Suppressor macrophage treated with lipopolysaccharide for 4 hours (primary cell): ENCODE measurements at places on chromosomes 6 and 20.

GRCh38 chr6:11714798-11715285, 63.8 kb downstream of the ADTRP start:
- DNase-seq: no peak

GRCh38 chr6:119137194-119138072, 59.0 kb upstream of the FAM184A start:
- peak; percentile 59 for DNase-seq

DNA sequence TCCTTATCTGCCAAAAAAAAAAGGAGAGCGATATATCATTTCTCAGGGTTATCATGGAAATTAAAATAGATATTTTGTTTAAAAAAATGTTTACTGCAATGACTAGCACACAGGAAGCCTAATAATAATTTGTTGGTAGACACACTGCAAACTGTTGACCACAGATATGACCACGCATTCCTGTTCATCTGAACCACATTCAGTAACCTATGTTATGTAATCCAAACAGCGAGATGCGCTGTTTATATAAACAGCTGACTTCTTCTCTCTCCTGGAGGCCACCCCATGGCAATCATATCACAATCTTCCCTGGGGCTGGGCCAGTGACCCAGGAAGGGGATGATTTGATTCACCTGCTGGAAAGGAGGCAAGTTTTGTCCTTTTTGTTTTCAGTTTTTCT, 129.3 kb upstream of the UST start:
- DNase-seq: no peak

DNA sequence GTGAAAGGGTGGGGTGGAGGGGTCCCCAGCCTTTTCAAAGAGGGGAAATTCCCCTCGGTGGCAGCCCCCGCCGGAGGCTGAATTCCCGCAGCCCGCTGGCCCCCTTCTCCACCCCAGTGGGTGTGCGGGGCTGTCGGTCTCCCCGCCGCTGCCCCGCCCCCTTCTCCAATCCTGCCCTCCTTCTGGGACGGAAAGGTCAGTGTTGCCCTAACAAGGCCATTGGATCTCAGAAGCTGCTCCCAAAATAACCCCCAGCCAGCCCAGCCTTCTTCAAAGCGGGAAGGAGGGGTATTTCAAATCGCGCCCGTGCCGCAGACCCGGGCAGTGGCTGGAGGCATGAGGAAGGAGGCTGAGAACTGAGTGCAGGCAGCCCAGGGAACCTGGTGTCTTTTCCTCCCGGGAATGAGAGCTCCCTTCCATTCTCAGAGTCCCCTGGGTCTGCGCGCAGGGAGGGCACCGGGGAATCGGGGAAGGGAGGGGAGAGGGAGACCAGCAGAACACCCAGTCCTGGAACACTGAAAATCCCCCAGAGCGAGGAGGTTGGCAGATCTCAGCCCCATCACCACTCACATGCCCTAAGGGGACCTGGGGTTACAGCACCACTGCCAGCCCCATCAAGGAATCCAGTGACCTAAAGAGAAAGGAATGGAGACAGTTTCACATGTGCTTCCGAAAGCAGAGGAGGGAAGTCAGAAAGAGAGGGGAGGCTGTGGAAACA, at the start of gene JPH2:
Gene JPH2, minus strand, starts transcription at position 135 of the 718 bp plus-strand sequence. CDS start 483 bp downstream, outside the sequence.
- no peak for DNase-seq

- DNase-seq: peak; percentile 59
These were observed 36.1 kb downstream of the PSMB1 start for GRCh38 chr6:170516783-170517616.

- no peak for DNase-seq
These were observed 7.5 kb downstream of the BEND3 start for GRCh38 chr6:107107791-107108190.

DNA sequence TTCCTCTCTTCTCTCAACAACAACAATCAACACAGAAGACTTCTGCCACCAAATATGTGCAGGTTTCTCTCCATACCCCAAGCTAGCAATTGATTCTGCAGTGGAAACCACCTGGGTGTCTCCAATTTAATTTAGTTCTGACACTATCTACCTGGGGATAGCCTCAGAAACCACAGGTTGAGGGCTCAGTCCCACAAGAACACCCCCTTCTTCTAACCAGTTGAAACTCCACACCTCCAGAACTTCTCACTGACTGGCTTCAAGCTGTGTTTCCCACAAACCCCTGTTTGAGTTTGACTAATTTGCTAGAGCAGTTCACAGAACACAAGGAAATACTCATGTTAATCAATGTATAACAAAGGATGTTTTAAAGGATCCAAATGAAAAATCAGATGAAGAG, 52.5 kb upstream of the SPTLC3 start:
- DNase-seq: no peak

GRCh38 chr6:163637524-163637923, 223.0 kb downstream of the QKI start:
- DNase-seq: no peak

DNA sequence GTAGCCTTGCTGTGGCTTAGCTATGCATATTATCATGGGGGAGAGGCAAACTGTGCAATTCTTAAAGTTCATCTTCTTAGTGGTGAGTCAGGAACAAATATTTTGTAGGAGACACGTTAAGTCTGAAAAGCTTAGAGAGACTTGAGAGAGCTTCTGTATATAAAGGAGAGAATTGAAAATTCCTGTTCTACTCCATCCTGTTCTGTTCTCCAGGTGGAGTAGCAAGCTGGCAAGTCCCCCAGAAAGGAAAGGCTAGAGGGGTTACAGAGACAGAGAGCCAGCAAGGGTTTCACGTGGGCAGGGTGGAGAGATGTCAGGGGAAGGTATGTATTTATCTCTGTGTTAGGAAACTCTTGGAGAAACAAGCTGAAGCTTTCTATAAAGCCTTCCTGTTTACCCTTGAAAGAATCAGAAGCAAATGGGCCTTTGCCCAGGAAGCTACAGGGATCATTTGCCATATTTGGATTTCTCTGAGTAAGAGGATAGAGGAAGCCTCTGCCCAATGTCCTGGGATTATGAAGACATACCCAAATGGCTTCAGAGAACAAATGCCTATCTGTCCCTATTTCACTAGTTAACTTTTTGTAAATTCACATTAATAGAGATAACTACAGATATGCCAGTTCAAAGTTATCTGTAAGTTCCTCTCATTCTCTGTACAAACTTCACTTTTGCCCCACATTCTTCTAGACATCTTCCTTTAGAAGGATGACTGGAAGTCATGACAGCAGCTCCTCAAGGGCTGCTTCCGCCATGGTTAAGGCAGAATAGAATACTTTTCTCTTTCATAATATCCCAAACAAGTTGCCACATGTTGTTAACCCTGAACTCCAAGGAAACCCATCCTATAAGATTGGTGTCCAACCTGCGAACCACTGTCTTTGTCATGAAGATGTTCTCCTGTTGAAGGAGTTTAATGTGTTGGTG, 126.7 kb upstream of the NEDD9 start:
- DNase-seq: peak; percentile 35

- peak; percentile 35 for DNase-seq
These were observed 96.0 kb downstream of the INSM1 start for GRCh38 chr20:20463933-20464374.

- DNase-seq: no peak
These were observed 68.2 kb downstream of the COL9A1 start for GRCh38 chr6:70234561-70235236.

DNA sequence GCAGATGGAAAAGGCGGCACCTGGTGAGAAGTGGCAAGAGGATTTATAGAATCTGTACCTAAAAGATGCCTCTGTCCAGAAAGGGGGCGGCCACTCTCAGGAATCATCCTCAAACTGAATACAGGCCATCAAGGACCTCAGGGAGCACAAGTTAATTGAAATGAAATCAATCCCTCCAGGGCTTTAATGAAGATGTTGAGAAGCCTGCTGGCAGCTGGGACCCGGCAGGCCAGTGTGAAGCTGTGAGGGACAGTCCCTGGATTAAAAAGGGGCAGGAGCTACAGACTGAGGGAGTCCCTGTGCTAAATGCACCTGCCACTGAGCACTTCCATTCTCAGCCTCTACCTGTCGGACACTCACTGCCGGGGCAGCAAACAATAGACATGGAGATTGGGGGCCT, 107.7 kb upstream of the GGTLC1 start:
- DNase-seq: no peak

- DNase-seq: no peak
These were observed 93.9 kb downstream of the PSMG4 start for GRCh38 chr6:3352678-3353077.

- DNase-seq: no peak
These were observed 229.8 kb upstream of the CEP162 start for GRCh38 chr6:84457276-84457675.

- no peak for DNase-seq
These were observed 28.1 kb downstream of the LMBRD1 start for GRCh38 chr6:69768664-69769063.

DNA sequence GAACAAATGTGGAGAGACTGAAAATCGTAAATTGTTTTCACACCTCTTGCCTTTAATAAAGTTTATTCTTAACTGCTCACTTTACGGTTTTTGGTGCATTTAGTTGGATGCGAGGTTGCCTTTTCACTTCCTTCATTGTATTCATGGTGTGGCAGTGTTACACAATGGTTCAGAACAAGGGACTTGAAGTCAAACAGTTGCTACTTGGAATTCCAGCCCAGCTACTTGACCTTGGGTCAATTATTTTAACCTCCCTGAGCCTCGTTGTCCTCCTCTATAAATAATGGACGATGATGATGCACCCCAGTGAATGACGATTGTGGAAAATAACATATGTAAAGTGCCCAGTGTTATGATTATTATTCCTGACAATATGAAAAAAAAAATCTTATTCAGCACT, 72.3 kb downstream of the CARMIL1 start:
- DNase-seq: no peak

GRCh38 chr6:110661414-110661813, 153.9 kb downstream of the CDK19 start:
- DNase-seq: no peak

- DNase-seq: no peak
These were observed 141.5 kb downstream of the MYB start for GRCh38 chr6:135322427-135323201.

DNA sequence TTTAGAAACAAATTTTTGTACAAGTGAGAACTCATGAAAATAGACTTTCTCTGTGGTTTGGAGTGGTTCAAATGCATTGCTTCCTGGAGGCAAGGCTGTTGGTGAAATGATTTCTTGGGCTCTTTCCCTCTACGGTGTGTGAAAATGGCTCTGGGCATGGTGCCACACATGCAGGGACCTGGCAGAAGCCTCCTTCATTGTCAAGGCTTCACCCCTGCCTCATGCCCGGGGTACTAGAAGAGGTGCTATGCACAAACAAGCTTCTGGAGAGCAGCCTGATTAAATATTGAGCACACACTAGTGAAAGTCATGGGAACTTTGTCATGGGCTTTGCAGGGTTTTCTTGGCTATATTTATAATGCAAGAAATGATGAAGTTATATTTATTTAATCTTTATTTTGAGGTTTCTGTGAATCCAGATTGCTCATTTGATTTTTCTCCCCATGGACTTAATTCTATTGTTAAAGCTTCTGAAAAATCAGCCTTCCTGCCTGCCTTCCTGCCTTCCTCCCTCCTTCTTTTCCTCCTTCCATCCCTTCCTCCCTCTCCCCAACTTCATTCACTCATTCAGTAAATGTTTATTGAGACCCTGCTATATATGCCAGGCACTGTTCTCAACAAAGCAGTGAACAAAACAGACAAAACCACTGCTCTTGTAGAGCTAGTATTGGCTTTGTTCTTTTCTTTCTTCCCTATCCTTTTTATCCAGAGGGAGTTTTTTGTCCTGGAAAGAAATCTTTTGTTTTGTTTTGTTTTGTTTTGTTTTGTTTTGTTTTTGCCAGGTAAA, 21.0 kb downstream of the C6orf89 start:
- no peak for DNase-seq

- DNase-seq: peak; percentile 56
These were observed 435 bp downstream of the CENPB start for GRCh38 chr20:3786126-3786484.

DNA sequence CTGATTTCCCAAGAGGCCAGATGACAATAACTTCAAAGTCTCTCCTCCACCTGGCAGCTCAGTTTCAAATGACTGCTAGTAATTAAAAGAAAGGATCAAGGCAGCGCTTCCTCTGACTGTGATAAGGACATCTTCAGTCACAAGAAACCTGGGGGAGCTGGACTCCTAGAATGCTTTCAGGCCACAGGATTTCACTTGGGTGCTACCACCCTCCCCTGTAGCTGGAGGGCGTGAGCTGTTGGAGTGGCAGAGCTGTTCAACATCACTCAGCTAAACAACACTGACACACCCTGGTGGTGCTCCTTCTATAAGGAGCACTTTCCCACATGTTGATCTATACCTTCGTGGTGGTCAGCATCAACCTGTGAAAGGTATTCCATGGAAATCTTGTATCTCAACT, 2.2 kb upstream of the CNR1 start:
- no peak for DNase-seq

DNA sequence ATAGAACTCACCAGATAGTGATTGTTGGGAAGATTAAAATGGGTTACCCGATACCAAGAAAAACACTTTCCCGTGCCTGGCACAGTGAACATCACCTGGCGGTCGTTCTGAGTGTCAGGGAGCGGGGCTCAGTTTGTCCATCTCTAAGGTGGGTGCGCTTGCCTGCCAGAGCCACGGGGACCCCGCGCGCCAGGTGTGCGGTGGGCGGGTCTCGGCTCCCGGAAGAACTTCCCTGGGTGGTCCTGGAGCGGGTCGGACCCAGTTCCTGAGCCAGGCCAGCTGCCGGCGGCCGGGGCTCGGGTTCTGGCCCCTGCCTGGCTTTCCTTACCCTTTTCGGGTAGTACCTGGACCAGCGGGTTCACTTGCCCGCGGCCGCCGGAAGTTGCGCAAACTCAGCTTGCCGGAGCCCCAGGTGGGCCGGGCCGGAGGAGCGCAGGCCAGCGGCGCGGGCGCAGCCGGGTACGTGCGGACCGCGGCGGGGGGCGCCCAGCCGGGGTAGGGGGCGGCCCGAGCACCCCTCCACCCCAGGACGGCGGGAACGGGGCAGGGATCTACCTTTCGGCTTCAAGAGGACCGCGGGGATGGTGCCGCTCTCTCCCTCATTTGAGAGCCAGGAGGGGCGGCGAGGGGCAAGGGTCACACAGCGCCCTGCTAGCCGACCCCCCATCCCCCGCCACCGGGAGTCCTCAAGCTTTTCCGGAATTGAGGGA, 7.5 kb downstream of the FAM110A start:
- no peak for DNase-seq

- DNase-seq: no peak
These were observed 53.1 kb upstream of the FAM83D start for GRCh38 chr20:38873050-38873581.
